M059J (cell line): ENCODE measurements at places on chromosomes 5 and 9. TPM values are rescaled to one million over a fixed set of nuclear protein-coding genes. Genes with fewer than 3 reads are reported as not detected.
A peak's percentile ranks its signal among the peaks of the same experiment; 100 is the strongest.

The DPM2 gene
- 53.8 and 77.2 TPM in 2 replicates for total RNA-seq

The SELENOP gene
- 20.1 and 45.1 TPM in 2 replicates for total RNA-seq

The ADAMTS2 gene
- total RNA-seq: 0.02 TPM in 1 of 2 replicates, not detected in the other

The CAMLG gene
- 18.1 and 25.4 TPM in 2 replicates for total RNA-seq

The SVEP1 gene
- total RNA-seq: 1.2 and 1.5 TPM in 2 replicates

The PCDHB4 gene
- 0.07 TPM in 1 of 2 replicates, not detected in the other for total RNA-seq

DNA sequence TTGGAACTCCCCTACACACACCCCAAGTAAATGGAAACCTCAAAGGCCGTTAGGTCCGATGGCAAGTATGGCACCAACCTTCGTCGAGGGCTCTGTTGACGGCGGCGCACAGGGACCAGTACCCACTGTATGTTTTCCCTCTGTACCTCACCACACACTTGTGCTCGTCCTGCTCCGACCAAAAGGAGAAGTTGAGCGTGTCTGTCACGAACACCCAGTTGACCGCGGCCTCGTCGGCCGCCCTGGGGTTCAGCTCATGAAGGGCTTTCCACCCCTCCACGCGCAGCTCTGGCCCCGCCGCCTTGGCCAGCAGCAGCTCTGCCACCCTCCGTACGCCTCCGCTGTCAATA lies 24.0 kb downstream of the HNRNPK start:
- no peak for DNase-seq

DNA sequence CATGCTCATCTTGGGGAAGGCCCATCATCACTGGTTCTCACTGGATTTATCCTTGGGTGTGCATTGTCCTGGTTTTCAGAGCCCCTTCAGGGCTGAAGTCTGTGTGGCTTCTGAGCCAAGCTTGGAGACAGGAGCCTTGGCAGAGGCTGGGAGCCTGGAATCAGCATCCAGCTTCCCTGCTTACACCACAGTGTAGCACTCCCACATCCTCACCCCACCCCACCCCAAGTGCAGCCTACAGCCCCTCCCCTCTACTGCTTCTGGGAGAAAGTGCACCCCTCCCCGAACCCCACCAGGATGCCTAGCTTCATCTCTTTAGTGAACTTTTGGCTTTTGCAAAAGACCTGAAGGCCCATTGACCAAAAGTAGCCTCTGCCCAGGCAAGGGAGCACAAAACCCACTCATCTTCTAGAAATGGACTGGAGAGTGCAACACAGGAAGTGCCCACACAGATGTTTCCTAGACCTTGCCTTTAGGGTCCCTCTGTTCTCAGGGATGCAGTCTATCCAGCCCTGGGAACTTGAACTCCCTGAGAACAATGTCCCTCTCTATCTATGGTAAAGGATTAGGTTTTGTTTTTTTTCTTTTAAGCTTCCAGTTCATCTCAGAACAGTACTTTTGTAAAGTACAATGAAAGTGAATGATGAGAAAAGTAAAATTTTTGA lies 189.7 kb downstream of the PALM2AKAP2 start:
- DNase-seq: no peak

GRCh38 chr5:134371834-134372340 lies 518 bp downstream of the UBE2B start:
- peak; percentile 69 for DNase-seq

GRCh38 chr5:819078-819477 lies 31.7 kb downstream of the ZDHHC11 start:
- DNase-seq: no peak

GRCh38 chr5:132272311-132273210 lies 15.1 kb downstream of the PDLIM4 start:
- peak; percentile 41 for DNase-seq

GRCh38 chr9:113331780-113332179 lies 8.3 kb downstream of the WDR31 start:
- no peak for DNase-seq

- DNase-seq: no peak
These were observed 79.7 kb downstream of the PBX3 start for GRCh38 chr9:125826850-125827249.

- DNase-seq: no peak
These were observed 172.8 kb downstream of the ENTREP1 start for GRCh38 chr9:69497816-69498215.
